ENCODE measurements at places on chromosomes 3 and 15.

GRCh38 chr15:76863123-76863522 lies 42.0 kb downstream of the SCAPER start:
- no peak for DNase-seq

GRCh38 chr15:38540510-38540909 lies 24.1 kb downstream of the RASGRP1 start:
- no peak for DNase-seq

DNA sequence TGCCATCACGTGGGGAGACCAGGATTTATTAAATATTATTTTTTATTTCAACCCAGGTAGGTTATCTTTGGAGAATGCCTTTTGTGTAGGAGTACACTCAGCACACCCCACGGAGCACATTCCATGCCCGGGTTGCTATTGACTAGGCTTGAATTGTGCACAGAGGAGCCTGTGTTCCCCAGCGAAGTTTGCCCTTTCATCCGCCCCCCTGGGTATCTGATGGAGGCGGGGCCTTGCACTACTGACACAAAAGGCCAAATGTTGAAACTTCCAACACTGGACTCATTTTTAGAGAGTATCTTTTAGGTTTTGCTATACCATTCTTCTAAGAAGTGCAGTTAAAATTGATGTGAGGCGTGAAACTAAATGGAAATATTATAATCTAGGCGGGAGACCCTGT lies 39.3 kb upstream of the PPP4R2 start:
- DNase-seq = no peak

DNA sequence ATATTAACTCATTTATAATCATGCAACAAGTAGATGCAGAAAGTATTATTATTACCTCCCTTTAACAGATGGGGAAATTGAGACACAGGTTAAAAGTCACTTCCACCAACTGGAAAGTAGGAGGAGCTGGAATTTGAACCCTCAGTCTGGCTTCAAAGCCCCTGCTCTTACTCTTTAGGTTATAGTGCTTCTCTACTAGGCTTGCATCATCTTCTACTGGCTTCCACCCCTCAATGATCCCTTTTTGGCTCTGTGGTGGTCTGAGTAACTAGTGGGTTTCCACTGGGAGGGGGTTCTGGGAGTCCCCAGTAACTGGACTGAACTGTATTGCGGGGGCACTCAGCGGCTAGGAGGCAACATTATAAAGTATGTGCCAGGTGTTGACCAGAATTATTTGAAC lies 91.0 kb downstream of the CTNNB1 start:
- DNase-seq = no peak

DNA sequence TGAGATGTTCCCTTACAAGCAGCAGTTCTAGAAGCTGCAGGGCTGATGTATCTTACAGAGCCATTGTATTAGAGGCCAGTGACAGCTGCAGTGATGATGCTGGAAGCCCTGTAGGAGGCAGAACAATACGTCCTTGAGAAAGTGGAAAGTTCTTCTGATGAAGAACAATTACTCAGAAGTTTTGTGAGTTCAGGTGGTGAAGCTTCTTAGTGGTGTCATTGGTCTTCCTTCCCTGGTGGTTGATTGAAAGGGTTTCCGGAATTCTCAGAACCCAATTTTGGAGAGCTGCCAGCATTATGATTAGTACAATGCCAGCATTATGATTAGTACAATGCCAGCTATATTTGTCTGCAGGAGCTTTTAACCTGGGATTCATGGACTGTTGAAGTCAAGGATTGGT lies 356.4 kb downstream of the MFSD1 start:
- DNase-seq = peak; percentile 2

DNA sequence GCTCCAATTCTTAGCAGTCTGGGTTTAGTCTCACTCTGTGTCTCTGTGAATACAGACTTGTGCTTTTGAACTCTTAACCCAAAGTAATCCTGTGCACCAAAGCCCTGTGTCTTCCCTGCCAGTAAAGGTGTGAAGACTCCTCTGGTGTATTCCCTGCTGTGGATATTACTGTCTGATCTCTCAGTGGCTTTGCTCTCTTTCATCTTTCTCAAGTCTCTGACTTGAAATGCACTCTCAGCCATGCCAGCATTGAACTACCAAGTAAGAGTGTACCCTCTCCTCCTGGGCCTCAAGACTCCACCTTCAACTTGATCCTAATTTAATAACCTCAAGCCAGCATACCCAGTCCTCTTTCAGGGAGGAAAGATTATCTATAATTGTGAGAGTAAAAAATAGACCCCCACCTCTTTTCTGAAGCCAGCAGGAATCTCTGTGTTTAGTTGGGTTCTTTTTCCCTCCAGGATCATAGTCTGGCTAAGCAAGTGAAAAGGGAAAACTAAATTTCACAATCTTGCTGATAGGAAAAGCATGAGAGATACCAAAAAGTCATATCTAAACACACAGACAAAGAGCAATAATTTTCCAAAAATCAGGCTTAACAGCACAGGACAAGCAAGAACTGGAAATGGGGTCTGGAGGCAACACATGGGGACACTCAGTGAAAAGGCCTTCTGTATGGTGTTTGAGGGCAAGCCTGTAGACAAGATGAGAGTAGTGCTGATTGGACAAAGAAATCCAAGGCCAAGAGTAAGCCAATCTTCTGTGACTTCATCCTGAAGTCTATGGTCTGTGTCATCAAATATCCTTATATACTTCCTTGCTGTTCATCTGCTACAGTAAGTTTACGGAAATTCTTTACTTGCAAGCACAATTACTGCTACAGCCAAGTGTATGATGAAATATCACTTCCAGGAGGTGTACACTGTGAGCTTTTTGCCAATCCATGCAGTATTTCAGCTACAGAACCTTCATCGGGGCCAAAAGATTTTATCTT lies 296.1 kb upstream of the TGFBR2 start:
- DNase-seq = no peak

DNA sequence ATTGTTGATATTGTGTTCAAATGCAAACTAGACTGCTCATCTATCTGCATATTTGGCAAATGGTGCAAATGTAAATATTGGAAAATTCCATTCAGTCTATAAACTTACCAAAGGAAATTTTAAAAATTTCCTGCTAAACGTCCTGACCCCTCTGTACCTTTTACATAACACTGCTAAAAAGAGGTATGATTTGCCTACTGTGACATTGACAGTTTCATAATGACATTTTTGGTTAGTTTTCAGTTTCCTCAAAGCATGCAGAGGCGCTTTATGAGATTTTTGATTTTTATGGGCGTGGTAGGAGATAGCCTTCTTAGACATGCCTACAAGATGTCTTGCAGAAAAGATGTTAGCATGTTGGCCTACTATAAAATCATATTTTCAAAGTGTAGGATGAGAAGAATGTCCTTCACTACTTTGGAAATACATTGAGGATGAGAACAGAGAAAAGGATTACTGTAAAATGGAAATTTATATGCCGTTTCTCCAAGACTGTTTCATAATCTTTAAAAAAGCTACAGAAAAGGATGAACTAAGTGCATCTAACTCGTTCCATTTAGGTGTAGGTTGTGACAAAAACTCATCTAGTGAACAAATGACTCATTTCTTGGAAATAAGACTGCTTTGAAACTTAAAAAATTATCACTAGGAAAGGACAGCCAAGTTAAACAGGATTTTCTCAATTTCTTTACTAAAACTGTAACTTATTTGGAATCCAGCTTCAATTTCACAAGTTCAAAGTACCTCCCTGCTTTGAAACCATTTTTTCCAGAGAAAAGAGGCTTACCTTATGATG lies 14.5 kb upstream of the ISLR start:
- no peak for DNase-seq

GRCh38 chr3:141500397-141500796 lies 13.6 kb downstream of the RASA2 start:
- DNase-seq = no peak

DNA sequence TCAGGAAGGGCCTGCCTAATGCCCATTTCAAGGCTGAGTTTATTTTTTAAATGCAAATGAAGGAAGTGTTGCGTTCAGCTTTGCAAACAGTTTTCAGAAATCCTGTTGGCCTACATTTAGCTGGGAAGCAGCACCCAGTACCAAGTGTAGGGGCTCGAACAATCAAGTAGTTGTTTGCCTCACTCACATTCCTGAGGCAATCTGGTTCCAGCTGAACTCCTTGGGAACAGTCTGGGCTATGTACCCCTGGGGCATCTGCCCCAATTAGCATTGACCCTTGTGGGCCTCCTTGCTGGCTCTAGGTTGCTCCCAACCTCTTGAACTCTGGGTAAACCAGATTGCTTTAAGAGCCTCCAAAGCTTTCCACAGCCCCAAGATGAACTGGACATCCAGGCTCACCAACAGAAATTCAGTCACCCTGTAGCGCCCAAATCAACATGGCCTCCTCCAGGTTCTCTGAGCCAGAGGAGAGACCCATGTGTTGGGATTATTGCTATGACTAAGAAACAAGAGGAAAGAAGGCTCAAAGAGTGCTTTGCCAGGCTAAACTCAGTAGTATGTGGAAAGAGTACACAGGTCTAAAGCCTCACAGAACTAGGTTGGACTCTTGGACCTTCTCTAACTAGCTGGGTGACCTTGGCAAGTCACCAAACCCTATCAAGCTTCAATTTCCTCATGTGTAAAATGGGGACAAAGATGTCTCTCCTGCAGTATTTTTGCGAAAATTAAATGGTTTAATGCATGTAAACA lies 532.7 kb downstream of the SOX2 start:
- no peak for DNase-seq

DNA sequence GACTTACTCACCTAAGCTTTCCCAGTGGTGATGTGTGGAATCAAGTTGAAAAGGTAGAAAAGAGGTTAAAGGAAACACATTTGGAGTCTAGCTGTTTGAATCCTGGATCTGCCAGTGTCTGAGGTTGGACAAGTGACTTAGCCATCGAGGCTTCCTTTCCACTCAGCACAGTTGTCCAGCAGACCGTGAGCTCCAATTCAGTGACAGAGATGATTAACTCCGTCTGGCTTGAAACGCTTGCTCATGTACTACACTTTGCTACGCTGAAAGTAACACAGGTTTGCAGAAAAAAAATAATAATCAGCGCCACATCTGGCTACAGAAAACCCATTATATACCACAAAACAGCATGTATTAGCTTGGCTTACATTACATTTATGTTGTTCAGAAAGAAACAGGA lies 364.9 kb upstream of the MCTP2 start:
- no peak for DNase-seq

GRCh38 chr3:98068824-98069223 lies 18.1 kb upstream of the OR5AC2 start:
- DNase-seq = no peak

DNA sequence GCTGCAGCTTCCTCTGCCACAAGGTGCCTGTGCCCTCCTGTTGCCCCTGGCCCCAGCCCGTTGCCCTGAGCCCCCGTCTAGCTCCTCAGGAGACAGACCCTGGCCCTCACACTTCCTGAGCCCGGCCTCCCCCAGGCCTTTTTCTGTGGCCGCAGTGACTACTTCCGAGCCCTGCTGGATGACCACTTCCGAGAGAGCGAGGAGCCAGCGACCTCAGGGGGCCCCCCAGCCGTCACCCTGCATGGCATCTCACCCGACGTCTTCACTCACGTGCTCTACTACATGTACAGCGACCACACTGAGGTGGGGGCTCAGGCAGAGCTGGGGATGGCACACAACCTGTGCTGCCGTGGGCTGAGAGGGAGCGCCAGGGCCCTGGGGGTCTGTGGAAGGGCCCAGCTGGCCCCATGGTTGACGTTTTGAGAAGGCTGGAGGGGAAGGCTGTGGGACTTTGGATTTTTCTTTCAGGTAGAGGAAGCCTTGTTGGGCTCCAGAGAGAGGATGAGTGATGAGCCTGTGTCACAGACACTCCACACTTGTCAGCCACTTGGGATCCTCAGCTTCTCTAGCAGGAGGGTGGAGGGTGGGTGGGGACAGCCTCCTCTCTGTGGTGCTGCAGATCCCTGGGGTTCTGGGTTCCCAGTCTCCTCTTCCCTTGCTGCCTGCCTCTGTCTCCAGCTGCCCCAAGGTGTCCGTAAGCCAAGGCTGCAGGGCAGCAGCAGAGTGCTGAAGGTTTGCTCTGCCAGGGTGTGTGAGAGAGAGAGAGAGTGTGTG lies 5.0 kb downstream of the ABTB1 start:
- DNase-seq = no peak

DNA sequence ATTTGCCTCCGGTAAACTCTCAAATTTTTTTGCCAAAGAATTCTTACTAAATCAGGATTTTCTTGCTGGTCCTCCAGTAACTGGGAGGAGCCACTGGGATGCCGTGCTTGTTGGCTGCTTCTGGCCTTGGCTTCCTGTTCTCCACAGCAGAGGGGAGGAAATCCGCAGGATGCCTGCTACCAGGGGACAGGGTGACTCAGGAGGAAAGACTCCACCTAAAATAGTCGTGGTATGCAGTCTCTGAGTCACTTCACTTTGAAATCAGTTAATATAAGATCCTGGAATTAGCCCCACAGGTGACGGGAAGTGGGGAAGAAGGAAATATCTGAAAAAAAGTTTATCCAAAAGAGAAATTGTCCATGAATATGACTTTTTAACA lies 6.5 kb upstream of the TM4SF18 start:
- DNase-seq = peak; percentile 51

GRCh38 chr3:17585394-17586325 lies 156.8 kb downstream of the TBC1D5 start:
- no peak for DNase-seq

GRCh38 chr3:69189487-69189886 lies 67.1 kb upstream of the LMOD3 start:
- no peak for DNase-seq

- no peak for DNase-seq
Measured at GRCh38 chr3:2837910-2838309, 272.3 kb downstream of the IL5RA start.

DNA sequence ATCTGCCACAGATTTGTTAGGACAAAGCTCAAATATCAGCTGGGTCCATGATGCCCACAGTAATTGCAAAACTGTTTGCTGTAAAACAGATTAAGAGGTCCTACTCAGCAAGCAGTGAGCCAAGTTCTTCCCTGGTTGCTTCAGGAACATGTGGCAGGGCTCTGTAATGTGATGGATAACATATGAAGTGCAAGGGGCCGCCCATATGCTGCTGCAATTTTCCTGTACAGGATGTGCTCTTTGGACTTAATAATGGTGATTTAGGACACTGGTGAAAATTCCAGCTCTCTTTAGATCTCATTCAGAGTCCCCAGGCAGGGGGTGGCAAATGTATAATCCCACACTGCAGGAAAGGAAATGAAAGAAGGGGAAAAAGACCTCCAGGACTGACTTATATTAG lies 289.4 kb downstream of the LSAMP start:
- DNase-seq = no peak

- peak; percentile 54 for DNase-seq
Measured at GRCh38 chr3:67113802-67114407, 115.8 kb downstream of the KBTBD8 start.

All from NCI-H345 (cell line).